Activated CD8-positive, alpha-beta memory T cell treated with anti-CD3 and anti-CD28 coated beads, Interleukin-2, amount 50 U/mL, for 48 hours (primary cell): ENCODE measurements at places on chromosomes 6 and 20.
A peak's percentile ranks its signal among the peaks of the same experiment; 100 is the strongest.

DNA sequence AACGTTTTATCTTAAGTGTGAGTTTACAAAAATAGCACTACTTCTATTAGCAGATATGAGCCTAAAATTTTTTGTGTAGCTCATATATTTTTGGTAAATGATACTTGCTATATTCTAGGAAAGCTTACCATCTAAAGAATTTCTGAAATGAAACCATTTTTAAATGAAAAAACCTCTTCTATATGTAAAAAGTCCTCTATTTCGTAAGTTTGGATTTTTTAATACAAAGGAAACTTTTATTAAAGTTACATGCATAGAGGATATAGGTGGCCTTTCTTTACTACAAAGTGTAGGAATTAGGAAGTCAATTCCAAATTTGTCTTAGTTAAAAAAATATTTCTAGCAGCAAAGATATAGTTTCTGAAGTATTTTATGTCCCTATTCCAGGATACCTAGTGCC lies 18.8 kb downstream of the EFHC1 start:
- no peak for DNase-seq

- no peak for DNase-seq
Observed at GRCh38 chr6:167932468-167933276, 64.8 kb upstream of the KIF25 start.

- no peak for DNase-seq
Observed at GRCh38 chr6:13526727-13527670, 39.6 kb upstream of the GFOD1 start.

GRCh38 chr6:131083687-131084086 lies 20.6 kb upstream of the EPB41L2 start:
- DNase-seq = no peak

GRCh38 chr6:3825851-3826581 lies 23.2 kb upstream of the FAM50B start:
- no peak for DNase-seq

GRCh38 chr20:36917943-36918342 lies 33.6 kb downstream of the SAMHD1 start:
- DNase-seq = no peak

DNA sequence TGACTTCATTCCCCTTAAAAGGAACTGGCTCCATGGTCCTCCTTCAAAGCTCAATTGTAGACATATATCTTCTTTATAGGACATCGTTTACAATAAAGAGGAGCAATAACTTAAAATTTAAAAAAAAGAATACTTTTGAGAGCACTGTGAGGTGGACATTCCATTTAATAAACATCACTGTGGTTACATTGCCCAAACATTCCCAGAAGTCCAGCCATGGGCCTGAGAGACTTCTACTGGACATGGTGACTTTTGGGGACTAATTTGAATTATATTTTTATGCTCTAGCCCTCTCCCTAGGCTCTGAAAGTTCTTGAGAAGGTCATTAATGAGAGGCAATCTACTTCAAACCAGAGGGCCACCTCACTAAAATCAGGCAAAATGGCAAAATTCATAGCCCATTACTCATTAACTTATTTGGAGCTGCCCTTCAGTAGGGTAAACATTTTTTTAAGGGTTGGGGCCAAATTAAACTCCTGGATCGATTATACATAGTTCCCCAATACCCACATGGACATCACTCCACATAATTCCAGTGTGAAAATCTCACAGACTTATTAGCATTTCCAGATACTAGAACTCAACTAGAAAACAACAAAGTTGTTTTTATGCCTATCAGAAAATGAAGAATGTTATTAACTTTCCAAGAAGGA lies 17.1 kb downstream of the ISM1 start:
- no peak for DNase-seq

DNA sequence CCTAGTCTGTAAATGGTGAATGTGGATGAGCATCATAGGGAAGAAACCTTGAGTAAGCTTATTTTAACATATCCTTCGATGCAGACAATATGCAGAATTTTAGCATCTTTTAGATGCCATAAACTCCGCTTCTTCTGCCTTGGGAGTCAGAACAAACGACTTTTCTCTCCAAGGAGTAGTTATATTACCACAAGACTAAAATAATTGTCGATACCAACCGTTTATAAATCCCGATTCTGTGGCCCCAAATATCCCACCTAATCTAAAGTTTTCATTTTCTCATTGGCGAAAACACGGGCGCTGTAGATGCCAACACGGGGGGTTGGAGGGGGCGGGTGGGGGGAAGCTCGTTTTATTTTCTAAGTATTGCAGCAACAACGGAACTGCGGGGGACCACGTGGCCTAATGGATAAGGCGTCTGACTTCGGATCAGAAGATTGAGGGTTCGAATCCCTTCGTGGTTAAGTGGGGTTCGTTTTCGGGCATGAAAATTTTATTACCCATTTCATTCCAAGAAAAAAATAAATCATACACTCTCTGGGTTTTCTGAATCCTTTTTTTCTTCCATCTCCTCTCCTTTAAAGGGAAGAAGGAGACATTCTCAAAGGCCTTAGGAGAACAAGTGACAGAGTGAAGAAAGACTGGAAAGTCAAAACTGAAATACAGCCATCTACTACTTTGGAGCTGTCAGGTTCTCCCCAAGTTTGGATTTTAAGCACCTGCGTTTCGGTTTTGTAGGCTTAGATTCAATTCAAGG lies 65.5 kb upstream of the BTN3A2 start:
- DNase-seq = peak; percentile 75

DNA sequence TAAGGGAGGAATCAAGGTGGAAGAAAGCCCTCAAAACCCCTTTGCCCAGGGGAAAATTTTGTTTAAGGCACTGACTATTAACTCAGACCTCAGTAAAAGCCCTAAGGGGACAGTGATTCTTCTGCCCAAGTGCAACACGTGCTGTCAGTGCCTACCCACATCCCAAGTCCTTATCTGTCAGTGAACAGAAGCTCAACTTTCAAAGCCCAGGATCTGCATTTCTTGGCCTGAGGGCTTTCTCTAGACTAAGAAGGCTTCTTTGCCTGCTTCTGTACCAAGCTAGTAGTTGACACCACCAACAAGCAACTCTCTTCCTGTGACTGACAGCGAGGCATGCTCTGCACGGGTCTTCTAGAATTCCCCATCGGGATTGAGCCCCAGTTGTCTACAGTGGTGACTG lies 416.0 kb upstream of the SPTLC3 start:
- DNase-seq = no peak

GRCh38 chr6:8623441-8623840 lies 188.1 kb upstream of the SLC35B3 start:
- no peak for DNase-seq

DNA sequence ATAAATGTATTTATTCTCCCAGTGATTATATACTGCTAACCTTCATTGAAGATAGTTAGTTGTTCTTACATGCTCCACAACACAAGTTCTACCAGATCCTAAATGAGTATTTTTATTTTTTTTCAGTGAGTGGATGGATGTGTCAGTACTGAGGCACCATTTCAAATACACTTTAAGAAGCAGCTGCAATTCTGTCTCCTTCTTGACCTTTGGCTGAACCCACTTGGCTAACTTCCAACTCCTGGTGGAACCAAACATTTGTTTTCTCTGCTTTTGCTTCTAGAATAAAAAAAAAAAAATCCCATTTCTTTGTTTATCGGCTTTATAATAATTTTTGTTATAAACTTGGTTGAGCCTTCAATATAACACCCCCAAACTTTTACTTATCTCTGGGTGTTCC lies 458.3 kb upstream of the MAP3K7 start:
- no peak for DNase-seq

- no peak for DNase-seq
Observed at GRCh38 chr6:87738000-87738399, 36.0 kb upstream of the AKIRIN2 start.

- DNase-seq = no peak
Observed at GRCh38 chr6:168457653-168457934, 16.6 kb downstream of the SMOC2 start.

DNA sequence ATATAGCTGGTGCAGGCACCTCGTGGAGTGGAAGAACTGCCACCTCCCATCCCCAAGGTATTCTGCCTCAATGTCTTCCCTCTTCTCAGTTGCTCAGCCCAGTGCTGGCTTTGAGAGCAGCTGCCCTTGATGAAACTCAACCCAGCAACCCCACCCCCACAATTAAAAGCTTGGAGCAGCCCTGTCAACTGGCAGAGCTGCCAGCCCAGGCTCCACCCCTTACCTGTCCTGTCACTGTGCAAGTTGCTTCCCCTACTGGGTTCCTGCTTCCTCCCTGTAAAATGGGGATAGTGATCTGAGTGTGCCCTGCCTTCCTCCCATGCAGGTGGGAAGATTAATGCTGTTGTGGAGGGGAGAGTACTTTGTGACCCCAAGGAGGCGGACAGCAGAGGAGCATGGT lies 4.5 kb downstream of the TMEM63B start:
- DNase-seq = no peak

DNA sequence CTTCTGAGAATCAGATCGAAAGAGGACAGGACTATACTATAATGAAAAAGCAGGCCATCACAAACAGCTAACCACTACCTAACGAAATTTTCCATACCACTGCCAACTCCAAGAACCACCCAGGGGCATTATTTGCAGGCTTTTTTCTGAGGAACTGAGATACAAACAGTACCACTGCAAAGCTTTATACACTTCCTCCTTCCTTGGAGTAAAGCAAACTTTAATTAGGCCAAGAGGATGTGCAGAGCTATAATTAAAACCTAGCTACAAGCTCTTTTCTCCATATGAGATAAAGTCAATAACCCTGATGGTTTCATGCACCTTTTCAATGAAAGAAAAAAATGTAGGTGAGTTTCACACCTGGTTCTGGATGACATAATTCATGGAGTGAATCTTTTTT lies 68.5 kb downstream of the ELOVL5 start:
- DNase-seq = no peak

- no peak for DNase-seq
Observed at GRCh38 chr6:82268301-82268846, 20.8 kb upstream of the IBTK start.

DNA sequence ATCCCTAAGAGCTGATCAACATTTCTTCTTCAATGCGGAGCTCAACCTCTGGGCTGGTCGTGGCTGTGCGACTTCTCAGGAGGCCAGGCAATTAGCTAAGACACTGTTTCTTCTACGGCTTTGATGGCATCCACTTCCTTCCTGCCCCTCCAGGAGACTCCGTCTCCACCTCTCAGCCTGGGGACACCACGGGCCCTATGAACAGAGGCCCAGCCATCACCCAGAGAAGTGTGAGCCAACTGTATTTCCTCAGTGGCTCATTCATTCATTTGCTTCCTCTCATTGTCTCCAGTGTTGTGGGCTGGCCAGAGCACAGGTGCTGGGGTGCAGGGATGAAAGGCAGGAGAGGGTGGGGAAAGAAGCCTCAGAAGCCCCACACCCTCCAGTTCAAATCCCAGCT lies 51.8 kb upstream of the APCDD1L start:
- DNase-seq = no peak

- peak; percentile 85 for DNase-seq
Observed at GRCh38 chr6:37516076-37516919, 16.6 kb upstream of the CCDC167 start.

DNA sequence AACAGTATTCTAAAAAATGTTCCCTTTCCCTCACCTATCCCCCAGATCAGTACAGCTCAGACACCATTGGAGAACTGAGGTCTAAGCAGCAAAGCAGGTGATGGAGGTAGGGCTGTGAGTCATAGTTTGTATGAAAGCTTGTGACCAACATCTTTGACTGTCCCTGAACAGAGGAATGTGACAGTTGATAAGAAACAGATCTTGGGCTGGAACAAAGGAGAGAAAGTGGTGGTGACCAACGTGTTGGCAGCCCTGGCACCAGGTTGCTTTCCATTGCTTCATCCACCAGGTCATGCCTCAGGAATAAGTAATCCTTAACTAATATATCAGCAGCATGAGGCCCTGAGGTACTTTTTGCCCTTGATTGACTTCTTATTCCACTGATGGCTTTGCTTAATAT lies 19.9 kb upstream of the CRIP3 start:
- DNase-seq = no peak

GRCh38 chr20:47392015-47392720 lies 35.7 kb upstream of the ZMYND8 start:
- no peak for DNase-seq

DNA sequence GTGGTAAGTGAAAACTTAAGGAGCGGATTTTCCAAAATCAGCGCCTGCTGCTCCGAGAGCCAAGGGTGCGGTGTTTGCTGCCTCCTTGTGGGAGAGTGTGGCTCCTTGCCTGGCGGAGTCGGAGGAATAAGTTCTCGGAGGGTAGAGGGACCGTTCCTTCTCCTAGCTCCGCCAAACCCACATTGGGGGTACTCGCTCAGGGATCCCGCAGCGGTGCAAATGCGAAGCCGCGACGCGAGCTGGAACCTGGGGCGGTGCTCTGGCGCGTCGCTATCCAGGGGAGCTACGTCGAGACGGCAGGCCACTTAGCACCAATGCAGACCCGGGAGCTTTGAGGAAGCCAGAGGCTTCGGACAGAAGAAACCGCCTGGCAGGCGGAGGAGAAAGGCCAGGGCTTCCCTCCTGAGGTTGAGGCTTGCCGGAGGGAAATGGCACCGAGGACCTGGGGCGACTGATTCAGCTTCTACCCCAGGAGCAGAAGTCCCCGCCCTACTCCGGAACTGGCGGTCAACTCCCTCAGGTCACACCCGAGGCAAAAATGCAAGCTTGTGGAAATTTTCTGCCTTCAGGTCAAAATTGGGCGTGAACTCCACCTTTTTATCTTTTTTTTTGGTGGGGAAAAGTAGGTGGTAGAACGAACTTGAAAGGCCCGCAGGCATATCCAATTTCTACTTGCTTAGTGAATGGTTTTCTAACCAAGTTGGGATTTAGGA lies 5.7 kb upstream of the DDX43 start:
- peak; percentile 78 for DNase-seq

DNA sequence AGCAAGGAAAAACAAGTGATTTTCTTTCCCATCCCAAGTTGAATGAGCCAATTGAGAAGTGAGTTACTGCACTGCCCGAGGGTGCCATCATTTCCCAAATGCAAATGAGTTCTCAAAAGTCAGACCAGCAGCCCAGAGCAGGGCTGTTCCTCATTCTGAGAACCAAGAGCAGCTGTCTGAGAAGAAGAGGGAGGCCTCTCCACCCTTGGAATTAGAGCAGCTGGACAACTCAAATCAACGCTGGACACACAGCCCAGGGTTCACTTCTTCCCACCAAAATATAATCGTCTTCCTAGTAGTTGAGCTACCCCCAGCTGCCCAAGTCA lies 4.6 kb upstream of the PREX1 start:
- DNase-seq = no peak

DNA sequence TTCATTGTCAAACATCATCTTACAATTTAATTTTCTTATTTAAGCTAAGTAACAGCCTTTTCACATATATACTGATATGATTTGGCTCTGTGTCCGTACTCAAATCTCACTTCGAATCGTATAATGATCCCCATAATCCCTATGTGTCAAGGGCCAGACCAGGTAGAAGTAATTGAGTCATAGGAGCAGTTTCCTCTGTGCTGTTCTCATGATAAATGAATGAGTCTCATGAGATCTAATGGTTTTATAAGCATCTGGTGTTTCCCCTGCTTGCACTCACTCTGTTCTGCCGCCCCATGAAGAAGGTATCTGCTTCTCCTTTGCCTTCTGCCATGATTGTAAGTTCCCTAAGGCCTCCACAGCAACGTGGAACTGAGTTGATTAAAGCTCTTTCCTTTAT lies 25.1 kb upstream of the CMTR1 start:
- DNase-seq = no peak
